CD4-positive, alpha-beta T cell treated with Interleukin-12 subunit alpha and Interleukin-12 subunit beta, for 1 hour (primary cell): ENCODE measurements at places on chromosomes 1 and 21.

DNA sequence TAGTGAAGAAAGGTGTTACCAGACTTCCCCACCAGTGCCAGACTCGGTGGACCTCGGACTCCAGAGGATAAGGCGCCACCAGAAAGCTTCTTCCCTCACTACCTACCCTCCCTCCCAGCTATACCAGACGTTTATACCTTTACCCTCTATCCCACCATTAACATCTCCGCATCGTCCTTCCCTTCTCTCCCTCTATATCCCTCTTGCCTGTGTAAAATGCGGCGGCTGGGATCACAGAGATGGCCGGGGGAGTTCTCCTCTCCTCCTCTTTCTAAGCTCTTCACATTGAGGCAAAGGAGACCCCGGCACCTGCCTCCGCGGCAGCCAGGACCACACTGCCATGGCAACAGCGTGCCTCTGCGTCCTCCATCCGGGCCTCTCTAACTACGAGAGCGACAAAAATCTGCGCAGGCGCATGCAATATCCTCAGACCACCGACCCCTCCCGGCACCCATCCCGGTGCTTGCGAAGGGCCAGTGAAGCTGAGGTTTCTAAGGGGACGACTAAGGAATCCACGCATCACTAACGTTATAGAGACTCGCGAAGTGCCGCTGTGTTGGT is at the start of gene CCDC181:
Gene CCDC181, minus strand, starts transcription at position 394 of the 561 bp plus-strand sequence. CDS start 2,547 bp downstream, outside the sequence.
- peak; percentile 65 for DNase-seq

DNA sequence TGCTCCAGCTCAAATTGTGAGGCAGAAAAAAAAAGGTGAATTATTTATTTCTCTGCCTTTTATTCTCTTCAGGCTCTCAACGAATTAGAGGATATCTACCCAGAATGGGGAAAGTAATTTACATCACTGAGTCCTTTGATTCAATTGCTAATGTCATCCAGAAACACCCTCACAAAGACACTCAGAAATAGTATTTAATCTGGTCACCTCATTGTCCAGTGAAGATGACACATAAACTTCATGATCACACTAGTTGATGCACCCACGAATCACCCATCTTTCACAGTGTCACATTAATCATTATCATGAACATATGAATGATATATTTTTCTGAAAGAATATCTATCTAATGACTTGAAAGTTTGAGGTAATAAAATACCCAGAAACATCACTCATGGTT is 868.5 kb downstream of the BRINP3 start:
- no peak for DNase-seq

GRCh38 chr1:54649130-54649898 is 7.7 kb downstream of the MROH7 start:
- no peak for DNase-seq

DNA sequence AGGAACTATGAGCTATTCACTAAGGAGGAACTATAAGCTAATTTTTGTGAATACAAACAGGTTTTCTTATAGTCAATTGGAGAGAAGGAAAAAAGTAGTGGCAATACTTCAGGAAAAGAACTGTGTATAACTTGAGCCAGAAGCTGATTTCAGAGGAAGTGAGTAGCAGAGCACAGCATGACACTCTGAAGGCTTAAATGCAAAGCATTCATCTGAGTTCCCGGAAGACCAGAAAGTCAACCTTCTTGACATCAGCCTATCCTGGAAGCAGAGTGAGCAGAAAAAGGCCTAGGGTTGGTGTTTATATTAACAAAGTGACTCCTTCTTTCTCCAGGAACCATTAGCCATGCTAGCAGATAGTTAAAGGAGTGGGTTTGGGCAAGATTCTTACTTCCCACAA is 545.2 kb downstream of the MRPL39 start:
- DNase-seq: no peak

GRCh38 chr1:84928979-84929378 is 36.0 kb upstream of the LPAR3 start:
- no peak for DNase-seq

DNA sequence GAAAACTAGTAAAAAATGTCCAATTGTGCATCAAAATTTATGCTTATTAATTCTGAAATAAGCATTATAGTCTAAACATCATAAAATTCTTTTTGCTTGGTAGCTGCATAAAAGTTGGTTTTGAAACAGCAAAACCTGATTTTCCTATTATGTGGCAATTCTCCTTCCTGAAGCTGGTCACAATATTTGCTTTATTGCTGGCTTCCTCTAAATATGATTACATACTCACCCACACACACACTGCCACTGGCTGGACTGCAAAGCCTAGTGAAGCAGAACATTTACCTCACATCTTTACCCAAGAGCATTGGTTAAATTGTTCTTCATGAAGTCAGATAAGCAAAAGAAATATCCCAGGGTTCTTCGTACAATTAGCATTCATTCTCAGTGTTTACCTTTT is 103.0 kb downstream of the NR5A2 start:
- no peak for DNase-seq

- no peak for DNase-seq
These were observed 12.2 kb upstream of the PPIH start for GRCh38 chr1:42646056-42646455.

DNA sequence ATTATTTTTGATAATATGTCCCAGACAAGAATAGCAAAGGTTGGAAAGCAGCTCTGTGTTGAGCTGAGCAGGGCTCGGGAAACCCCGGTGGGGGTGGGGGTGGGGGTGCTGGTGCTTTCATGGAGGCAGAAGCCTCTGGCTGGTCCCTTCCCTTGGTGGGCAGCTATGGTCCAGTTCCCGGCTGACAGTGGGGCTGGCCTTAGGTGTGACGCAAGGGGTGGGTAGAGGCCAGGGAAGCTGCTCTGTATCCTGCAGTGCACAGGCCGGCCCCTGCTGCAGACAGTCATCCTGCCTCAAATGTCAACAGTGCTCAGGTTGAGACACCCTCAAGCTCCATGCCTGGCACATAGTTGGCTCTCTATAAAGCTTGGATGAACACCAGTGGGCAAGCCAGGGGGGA is 8.9 kb downstream of the ACTL8 start:
- no peak for DNase-seq

DNA sequence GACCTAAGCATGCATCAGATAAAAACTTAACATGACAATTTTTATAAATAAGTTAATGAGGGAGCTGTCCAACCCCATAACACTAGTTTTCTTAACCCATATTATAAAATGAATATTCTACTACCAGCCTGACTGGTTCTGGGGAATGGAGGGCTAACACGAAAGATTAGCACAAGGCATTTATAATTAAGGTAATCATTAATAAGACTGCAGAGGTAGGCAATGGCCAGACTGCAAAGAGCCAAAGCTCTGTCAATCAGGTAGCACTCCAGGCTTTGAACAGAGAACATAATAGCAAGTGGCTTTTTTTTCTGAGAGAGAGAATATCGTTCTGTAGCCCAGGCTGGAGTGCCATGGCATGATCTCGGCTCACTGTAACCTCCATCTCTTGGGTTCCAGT is 20.6 kb upstream of the TMEM35B start:
- DNase-seq: no peak

- DNase-seq: no peak
These were observed 435.1 kb downstream of the KIF26B start for GRCh38 chr1:245589906-245590305.

- no peak for DNase-seq
These were observed 871 bp downstream of the PLA2G2F start for GRCh38 chr1:20139776-20140612.

DNA sequence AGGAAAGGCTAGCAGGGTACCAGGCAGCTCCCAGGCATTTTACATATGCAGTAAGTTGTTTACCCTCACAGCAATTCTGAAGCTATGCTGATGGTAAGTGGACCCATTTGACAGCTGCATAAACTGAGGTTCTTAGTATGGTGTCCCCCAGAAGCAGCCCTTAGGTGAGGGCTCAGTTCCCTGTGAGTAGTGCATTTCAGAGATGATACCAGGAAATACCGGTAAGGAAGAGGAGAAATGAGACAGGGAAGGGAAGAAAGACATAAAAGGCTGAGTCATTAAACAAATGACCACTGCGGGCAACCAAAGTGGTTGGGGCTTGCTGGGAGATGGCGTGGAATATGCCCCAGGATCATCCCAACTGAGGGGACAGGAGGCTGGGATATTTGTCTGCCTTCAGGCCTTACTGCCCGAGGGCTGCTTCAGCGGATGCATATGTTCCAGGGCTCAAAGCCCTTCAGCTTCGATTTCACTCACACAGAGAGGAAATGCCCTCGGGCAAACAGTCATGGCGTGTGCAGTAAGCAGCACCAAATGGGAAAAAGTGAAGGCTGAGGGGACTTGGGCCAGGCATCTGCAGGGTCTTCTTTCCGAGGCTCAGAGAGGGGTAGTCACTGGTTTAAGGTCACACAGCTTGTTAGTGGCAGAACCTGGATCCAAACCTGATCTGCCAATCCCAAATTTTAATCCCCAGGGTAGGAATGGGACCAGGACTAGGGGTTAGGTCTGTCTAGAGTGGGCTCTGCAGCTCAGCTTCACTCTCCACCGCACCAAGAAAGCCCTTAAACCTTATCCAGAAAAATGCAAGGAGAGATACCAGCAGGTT is 133.7 kb upstream of the RUNX3 start:
- no peak for DNase-seq

DNA sequence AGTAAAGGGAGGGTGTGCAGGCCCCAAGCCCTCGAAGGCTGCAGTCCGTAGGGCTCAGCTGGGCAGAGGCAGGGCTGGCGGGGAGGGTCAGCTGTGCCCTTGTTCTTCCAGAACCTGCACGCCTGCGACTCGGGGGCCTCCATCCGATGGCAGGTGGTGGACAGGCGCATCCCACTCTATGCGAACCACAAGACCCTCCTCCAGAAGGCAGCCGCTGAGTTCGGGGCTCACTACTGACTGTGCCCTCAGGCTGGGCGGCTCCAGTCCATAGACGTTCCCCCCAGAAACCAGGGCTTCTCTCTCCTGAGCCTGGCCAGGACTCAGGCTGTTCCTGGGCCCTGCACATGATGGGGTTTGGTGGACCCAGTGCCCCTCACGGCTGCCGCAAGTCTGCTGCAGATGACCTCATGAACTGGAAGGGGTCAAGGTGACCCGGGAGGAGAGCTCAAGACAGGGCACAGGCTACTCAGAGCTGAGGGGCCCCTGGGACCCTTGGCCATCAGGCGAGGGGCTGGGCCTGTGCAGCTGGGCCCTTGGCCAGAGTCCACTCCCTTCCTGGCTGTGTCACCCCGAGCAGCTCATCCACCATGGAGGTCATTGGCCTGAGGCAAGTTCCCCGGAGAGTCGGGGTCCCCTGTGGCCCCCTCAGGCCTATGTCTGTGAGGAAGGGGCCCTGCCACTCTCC is 13.6 kb upstream of the LRRC3 start:
- no peak for DNase-seq

DNA sequence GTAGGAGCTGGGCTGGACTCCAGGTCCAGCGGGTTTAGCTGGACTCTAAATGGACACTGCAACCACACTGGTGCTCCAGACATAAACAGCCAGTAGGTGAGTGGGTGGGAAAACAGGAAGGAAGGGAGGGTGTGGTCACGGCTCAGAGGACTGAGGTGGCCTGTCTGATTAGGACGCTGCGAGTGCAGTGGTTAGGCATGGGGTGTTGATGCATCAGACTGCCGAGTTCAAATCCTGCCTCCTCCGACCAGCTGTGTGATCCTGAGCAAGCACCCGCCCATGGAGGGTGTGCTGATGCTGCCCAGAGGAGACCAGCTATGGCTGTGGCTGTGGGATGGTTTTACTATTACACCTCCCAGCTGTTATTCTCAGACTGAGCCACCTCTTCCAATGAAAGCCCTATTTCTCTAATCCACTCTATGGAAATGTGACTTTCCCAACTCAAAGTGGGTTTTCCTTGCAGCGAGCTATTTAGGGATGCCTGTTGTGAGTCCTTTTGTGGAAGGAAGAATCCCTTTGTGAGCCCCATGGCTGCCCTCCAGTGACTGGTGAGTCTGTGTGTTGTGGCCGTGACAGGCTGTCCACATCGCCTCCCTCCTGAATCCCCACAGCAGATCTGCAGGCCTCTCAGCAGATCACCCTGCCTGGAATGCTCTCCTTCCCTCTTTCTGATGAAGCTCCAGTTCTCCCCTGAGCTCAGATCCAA is 56.6 kb upstream of the EDN2 start:
- no peak for DNase-seq

- DNase-seq: no peak
These were observed 34.6 kb upstream of the GRIK3 start for GRCh38 chr1:37068897-37069296.

DNA sequence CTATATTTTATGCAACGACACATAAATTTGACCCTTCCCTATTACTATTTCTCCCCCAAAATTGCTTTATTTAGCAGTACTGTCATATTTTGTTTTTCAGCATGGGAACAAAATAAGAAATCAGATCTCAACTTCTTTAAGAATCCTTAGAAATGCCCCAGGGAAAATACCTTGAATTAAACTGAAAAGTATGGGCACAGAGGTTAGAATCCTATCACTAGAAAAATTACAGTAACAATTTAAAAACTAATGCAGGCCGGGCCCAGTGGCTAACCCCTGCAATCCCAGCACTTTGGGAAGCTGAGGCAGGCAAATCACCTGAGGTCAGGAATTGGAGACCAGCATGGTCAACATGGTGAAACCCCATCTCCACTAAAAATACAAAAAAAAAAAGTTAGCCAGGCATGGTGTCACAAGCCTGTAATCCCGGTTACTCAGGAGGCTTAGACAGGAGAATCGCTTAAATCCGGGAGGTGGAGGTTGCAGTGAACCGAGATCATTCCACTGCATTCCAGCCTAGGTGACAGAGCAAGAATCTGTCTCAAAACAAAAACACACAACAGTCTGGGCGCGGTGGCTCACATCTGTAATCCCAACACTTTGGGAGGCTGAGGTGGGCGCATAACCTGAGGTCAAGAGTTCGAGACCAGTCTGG is 51.4 kb downstream of the GNB1 start:
- no peak for DNase-seq

- DNase-seq: no peak
These were observed 78.6 kb downstream of the NME7 start for GRCh38 chr1:169289016-169289415.

GRCh38 chr1:201517631-201518030 is 10.7 kb upstream of the CSRP1 start:
- no peak for DNase-seq

DNA sequence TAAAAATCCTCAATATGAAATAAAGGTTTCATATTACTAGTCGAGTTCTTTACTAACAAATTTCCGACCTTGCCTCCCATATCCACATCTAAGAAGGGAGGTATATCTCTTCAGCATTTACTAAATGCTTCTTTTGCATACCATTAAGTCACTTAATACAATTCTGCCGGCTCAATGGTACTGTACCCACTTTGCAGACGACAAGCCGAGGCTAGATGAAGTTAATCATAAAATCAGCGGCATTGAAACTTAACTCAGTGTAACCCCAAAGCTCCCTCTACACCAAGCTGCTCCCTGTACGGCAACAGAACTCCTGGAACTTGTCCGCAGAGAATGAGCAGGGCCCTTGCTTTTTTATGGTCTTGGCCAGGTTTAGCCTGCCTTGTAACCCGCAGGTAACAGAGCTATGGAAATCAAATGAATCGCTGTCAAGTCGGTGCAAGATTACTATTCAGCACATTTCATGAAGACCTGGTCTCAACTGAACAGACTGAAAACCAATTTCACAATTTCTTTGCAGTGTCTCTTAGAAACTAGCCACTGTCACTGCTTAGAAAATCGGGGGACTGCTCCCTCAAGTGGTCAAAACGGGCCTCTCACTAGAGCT is 738 bp downstream of the INTS7 start:
- DNase-seq: no peak
